ENCODE measurements at places on chromosomes 11 and 22. TPM values are rescaled to one million over a fixed set of nuclear protein-coding genes. Genes with fewer than 3 reads are reported as not detected.

GRCh38 chr22:41687901-41688364 lies 734 bp downstream of the SNU13 start:
- peak overlapping the region; percentile 90 for H3K27ac ChIP-seq
- peak overlapping the region; percentile 95 for H3K4me3 ChIP-seq

The SEPTIN5 gene
- 143 TPM for total RNA-seq

DNA sequence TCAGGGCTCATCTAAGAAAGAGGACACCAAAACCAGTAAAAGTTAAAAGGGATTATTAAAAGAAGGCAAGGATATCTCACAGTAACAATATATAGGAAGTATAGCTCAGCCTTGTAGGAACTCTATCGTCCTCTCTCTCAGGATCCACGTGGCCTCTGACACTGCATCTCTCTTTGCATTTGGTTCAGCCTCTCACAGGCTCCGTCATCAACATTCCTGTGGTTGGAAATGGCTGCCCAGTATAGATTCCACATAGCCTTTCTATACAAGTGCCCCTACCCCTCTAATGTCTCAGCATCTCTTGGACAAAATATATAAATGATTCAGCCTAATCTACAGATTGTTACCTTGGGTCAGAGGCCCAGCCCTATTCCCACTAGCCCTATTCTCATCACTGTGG lies 101.3 kb upstream of the DBX1 start:
- no peak overlapping the region for H3K4me3 ChIP-seq
- no peak for DNase-seq

DNA sequence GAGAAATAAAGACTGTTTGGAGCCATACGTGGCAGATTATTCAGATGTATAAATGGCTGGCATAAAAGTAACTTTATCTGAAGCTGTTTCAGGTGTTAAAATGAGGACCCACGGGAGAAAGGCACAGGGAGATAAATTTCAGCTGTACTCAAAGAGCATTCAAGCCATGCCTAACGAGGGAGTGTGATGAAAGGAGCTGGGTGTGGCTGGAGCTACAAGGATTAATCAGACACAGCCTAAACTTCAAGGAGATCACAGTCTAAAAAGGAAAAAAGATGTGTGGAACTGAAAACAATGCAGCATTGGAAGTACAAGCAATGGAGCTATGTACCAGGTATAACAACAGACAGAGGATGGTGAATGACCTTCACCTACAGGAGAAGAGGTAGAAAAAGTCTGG lies 120.8 kb upstream of the APOA1 start:
- no peak overlapping the region for H3K4me3 ChIP-seq
- no peaks in the 10 kb centered on the region for H3K36me3 ChIP-seq
- H3K27me3 ChIP-seq: no peaks in the 10 kb centered on the region

The RFPL2 gene
- not detected for total RNA-seq

The SPI1 gene
- total RNA-seq: 4.0 TPM

DNA sequence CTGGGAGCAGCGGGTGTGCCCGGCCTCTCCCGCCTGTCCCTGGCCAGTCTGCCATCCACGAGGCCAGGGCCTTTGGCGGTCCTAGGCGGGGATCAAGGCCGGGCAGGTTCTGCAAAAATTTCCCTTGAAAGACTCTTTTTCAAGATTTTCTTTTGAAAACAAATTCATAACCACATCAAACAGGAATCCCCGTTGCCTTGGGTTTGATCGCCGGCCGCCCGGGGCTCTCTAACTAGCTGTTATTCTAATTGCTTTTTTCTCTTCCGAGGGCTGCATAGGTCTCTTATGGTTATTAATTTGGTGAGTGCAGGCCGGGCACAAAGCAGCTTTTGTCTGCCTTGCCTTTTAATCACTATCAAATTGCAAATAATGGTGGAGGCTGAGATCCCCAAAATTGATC lies 42.0 kb downstream of the CDKN1C start:
- peaks cover 18% of the 10 kb centered on the region for H3K4me1 ChIP-seq
- no peak overlapping the region for H3K4me3 ChIP-seq
- H3K27ac ChIP-seq: no peak overlapping the region
- DNase-seq: no peak

Data from heart right ventricle (tissue), 16 donors.